ENCODE measurements at places on chromosomes 6 and 20.

DNA sequence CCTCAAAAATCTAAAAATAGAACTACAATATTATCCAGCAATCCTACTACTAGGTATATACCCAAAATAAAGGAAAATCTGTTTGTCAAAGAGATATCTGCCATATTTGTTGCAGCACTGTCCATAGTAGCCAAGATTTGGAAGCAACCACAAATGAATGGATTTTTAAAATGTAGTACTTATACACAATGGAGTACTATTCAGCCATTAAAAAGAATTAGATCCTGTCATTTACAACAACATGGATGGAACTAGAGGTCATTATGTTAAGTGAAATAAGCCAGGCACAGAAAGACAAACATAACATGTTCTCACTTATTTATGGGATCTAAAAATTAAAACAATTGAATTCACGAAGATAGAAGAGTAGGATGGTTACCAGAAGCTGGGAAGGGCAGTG is 135.7 kb upstream of the CCDC28A start:
- DNase-seq = no peak

GRCh38 chr6:31822036-31822821 is 5.3 kb upstream of the HSPA1B start:
- no peak for DNase-seq

DNA sequence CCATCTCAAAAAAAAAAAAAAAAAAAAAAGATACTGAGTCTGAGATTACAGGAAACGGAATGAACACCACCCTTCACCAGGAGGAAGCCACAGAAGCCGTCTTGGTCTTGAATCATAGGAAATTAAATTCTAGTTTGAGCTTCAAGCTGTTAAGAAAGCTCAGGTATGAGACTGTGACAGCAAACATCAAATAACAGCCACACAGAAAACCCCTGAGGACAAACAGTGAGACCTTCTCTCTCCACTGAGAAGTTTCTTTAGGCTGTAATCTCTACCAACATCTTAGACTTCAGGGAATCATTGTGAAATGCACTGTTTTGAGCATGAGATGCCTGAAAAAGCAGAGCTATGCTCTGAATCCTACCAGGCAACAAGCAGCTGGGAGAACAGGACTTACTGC is 30.8 kb downstream of the PDE10A start:
- no peak for DNase-seq

- DNase-seq = no peak
Observed at GRCh38 chr6:83891586-83891985, 32.1 kb downstream of the CYB5R4 start.

DNA sequence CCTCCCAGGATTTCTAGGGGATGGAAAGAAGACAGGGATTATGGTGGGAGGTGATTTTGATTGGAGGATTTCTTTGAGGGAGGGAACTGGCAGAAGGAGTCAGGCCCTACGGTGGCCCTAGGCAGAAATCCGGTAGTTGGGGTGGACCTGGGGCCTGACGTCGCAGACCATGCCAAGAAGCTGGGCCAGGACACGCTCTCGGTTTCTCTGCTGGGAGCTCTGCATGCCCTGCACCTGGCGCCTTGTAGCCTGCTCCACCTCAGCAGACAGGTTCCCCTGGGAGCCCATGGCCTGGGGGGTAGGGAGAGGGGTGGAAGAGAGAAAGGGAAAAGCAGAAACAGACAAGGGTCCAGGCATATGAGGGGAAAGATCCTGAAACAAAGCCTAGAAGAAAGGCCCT is 1.1 kb downstream of the ATP6V1G2 start:
- DNase-seq = no peak

DNA sequence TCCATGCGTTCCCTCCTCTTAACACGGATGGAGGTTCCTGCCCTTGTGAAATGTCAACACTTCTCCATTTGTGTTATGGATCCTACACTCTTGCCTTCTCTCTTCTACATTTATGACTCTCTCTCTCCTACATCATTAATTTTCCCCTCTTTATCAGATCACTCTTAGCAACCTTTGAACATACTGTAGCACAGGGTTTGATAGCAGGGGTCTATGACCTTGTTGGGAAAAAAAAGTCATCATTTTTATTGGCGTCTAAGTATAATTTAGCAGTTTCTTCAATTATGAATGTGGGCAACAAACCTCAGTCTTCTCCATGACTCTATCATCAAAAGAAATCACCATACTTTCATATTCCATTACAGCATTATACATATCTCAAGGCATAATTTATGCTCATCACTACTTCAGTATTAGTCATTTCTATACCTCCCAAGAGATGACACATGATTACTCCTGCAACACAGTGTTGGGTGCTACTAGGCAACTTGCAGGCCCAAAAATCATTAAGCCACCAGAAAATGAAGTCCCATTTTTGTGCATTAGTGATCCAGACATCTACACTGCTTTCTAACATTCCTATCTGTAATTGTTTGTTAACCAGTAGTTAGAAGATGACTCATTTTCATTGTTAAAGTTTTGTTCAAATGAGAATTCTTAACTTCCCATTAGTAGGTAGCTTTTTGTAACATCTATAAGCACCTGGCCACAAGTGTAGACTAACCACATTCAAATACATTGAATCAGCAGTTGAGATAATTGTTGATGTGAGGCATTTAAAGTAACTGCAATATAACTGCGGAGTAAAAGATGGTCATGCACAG is 9.5 kb downstream of the CYP39A1 start:
- DNase-seq = no peak

GRCh38 chr6:79431537-79431933 is 105.7 kb downstream of the LCA5 start:
- no peak for DNase-seq

GRCh38 chr6:73024598-73024997 is 200.7 kb downstream of the KHDC1L start:
- no peak for DNase-seq

GRCh38 chr6:167811040-167811439 is 15.7 kb upstream of the AFDN start:
- DNase-seq = no peak

- no peak for DNase-seq
Observed at GRCh38 chr6:160259598-160259997, 977 bp upstream of the SLC22A2 start.

DNA sequence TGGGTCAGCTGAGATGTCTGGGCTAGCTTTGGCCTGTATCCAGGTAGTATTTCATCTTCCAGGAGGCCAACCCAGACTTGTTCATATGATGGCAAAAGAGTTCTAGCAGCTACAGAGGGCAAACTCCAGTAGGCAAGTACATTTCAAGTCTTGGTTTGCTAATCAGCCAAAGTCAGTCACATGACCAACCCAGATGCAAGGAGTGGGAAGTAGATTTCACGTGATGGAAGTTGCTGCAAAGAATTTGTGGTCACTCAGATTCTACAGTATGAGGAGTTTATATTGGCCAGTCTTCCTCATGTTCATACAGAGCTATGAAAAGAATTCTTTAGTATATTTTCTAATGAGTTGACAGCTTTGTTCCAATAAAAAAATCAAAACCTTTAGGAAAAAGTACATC is 101.8 kb downstream of the PHACTR1 start:
- DNase-seq = no peak

DNA sequence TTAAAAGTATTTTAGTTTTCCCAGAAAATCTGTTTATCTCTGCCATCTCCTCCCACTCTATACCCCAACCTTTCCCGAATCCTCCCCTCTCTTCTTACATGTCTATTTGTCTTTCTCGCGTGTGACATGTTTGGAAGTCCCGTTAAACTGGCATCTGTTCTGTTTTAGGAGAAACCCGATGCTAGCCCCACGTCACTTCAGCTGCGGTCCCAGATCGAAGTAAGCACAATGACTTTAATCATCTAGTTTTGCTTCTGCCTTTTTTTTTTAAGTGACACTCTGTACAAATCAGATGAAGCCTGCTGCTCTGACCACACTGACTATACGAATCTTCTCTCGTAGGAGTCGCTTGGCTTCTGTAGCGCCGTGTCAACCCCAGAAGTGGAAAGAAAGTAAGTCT is 97.4 kb downstream of the SASH1 start:
- no peak for DNase-seq

GRCh38 chr6:52176550-52176949 is 9.6 kb upstream of the IL17A start:
- DNase-seq = no peak

- no peak for DNase-seq
Observed at GRCh38 chr6:145904391-145904790, 59.8 kb downstream of the SHPRH start.

- no peak for DNase-seq
Observed at GRCh38 chr20:50501972-50502745, 8.0 kb upstream of the PTPN1 start.

GRCh38 chr6:21193790-21194475 is 399.6 kb upstream of the SOX4 start:
- DNase-seq = no peak

DNA sequence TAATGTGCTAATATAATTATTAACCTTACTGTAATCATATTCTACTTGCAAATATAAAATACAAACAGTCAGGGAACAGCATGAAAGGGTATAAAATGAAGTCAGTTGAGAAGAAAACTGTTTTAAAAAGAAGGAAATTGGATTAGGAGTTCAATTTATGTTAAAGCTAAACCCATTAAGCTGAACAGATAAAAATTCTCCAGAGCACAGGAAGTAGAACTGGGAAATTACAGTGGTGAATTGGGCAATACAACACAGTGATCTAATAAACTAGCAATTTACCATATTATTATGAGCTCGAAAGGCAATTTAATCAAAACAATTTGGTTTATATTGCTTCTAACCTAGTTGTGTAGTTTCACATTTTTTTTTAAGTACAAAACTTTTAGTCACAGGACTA is 407.4 kb upstream of the RGS17 start:
- DNase-seq = no peak

DNA sequence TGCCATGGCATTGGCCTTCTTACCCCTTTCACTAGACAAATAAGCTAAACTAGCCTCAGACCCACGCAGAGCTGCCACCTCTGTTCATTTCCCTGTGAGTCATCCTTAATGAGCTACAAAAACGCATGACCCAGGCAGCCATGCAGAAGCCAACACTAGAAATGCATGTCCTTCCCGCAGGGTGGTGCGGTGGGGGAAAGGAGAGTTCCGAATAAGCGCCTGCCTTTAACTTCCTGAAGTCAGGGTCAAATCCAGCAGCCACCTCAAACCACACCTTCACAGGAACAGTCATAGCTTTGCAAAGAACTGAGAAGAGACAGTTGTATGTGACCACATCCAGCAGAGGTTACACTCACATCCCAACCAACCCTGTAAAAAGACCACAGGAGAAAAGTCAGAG is 40.4 kb downstream of the IRF4 start:
- DNase-seq = no peak

- no peak for DNase-seq
Observed at GRCh38 chr20:30288346-30288745, 969.1 kb upstream of the DEFB115 start.

DNA sequence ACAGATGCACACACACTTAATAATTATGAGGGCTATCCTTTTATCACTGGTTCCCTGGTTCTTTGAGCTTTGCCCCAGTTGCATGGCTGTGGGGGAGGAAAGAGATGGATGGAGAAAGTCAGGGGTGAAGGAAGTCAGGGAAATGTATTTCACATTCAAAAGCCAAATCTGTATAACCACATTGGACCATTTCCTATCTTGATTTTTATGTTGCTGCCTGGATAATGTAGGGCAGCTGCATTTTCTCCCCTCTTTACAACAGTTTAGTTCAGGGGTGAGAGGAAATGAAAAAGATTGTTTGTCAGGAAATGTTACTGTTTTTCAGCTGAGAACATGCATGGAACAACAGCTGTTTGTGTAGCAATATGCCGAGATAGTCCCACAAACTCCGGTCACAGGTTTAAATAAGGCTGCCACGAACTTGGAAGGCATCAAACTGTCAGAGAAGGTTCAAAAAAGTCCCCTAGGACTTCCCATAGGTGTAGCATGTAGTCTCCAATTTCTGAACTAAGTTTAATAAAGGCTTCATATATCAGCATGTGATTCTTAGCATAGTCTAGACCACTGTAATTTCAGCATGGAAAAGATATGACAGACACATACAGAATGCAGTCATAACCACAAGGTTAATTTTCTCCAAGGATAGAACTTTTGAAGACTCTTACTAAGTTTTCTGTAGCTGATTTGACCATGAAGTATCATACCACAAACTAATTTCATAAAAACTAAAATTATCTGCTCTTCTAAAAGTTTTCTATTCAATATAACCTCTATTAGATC is 82.1 kb upstream of the COL21A1 start:
- DNase-seq = no peak

DNA sequence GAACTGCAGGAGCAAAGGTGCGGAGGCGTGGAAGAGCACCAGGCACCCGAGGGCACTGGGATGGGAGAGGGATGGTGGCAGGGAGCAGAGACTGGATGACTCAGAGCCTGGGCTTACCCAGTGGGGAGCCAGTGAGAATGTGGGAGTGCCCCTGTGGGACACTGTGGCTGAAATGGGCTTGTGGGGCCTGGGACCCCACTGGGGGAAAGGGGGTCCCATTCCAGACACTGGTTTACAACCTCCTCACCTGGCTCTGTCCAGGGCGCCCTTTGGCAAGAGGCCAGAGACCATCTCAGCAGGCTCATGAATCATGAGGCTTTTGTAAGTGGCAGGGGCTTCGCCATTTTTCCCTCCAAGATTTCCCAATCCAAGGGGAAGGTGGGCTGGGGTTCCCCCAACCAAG is 124.0 kb upstream of the MAFB start:
- no peak for DNase-seq

GRCh38 chr6:165662041-165662748 is 846 bp downstream of the PDE10A start:
- no peak for DNase-seq

- no peak for DNase-seq
Observed at GRCh38 chr6:102356170-102356569, 962.7 kb downstream of the GRIK2 start.

DNA sequence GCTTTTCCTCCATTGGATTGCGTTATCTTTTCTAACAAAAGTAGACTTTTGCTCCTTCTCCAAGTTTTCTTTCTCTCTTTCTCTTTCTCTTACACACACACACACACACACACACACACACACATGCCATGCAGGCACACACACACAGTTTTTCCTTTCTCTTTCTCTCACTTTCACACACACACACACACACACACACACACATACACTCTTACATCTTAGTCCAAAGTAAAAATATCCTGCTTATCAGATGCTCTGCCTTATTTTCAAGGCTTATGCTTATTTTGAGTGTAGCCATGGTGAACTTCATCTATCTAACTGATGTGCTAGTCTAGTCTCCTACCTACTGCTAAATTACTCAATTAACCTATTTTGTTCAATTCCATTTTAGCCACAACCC is 34.4 kb upstream of the RAB23 start:
- DNase-seq = no peak

Measured in AG04449 (cell line).